GM12891 (cell line): ENCODE measurements at places on chromosomes 7 and 10.

- no peak for DNase-seq
Measured at GRCh38 chr7:36985866-36986400, 261.6 kb upstream of the AOAH start.

- no peak for DNase-seq
Measured at GRCh38 chr7:39845006-39845405, 105.0 kb upstream of the CDK13 start.

GRCh38 chr7:158840604-158841003 is 11.3 kb upstream of the ESYT2 start:
- DNase-seq = no peak

DNA sequence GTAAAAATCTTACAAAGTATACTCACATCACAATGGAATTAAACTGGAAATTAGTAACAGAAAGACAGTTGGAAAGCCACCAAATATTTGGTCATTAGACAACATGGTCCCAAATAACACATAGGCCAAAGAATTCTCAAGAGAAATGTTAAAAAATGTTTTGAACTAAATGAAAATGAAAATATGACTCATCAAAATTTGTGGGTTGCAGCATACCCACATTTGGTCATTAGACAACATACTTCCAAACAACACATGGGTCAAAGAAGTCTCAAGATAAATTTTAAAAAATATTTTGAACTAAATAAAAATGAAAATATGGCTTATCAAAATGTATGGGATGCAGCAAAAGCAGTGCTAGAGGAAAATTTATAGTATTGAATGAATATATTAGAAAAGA is 130.6 kb downstream of the MARCHF5 start:
- no peak for DNase-seq
